ENCODE measurements at places on chromosomes 5 and 9. TPM values are rescaled to one million over a fixed set of nuclear protein-coding genes. Genes with fewer than 3 reads are reported as not detected.
A peak's percentile ranks its signal among the peaks of the same experiment; 100 is the strongest.

DNA sequence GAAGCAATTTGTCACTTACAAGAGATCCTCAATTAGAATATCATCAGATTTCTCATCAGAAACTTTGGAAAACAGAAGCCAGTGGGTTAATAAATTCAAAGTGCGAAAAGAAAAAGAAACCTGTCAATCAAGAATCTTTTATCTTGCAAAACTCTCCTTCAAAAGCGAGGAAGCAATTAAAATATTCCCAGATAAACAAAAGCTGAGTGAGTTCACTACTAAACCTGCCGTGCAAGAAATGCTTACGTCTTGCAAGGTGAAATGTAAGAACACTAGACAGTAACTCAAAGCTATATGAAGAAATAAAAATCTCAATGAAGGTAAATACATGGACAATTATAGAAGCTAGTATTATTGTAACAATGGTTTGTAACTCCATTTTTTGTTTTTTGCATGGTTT is 62.8 kb upstream of the IL33 start:
- no peaks in the 10 kb centered on the region for H3K27me3 ChIP-seq
- no peak for DNase-seq
- H3K4me1 ChIP-seq = no peaks in the 10 kb centered on the region
- H3K4me3 ChIP-seq = no peak overlapping the region
- no peak overlapping the region for H3K27ac ChIP-seq

Gene ANKDD1B
- total RNA-seq = 10.1 TPM

DNA sequence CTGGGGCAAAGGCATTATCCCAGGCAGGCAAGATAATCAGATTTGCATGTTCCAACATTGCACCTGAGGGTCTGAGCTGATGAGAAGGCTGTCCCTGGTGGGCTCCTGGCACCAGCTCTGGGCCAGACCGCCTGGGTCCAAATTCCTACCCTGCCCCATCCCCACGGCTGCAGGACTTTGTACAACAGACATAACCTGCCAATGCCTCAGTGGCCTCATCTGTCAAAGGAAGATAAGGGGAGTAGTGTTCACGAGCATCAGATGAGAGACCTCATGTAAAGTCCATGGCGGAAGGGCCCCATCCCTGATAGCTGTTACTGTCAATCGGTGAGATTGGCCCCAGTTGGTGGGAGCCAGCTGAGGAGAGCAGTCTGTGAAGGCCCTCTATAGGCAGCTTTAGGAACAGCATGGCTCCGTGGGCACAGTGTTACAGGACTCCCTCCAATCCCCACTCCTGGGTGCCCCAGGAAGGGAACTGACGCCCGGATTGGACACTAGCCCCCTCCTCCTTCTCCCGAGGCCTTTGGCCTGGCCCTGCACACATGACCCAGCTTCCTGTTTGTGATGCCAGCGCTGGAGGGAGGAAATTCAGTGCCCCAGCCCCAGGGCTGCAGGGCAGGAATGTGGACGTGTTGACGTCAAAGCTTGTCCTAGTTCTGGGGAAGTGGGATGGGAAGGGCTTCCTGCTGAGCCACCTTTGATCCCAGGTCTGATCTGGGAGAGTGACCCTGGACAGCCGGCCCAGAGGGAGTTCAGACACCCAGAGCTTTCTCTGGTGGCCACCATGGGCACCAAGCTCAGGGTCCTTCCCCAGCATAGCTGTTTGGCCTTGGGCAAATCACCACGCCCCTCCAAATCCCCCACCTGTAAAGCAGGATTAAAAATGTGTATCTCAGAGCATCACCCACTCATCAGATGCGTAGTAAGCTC is 56.2 kb downstream of the DUSP1 start:
- no peaks in the 10 kb centered on the region for H3K36me3 ChIP-seq
- H3K27me3 ChIP-seq = peaks cover 9% of the 10 kb centered on the region
- peak overlapping the region; percentile 52 for H3K27ac ChIP-seq
- DNase-seq = peak; percentile 78
- H3K4me1 ChIP-seq = peaks cover 5% of the 10 kb centered on the region

GRCh38 chr5:137842296-137842695 is 25.4 kb upstream of the MYOT start:
- H3K27me3 ChIP-seq = no peaks in the 10 kb centered on the region
- H3K4me3 ChIP-seq = no peak overlapping the region
- no peaks in the 10 kb centered on the region for H3K4me1 ChIP-seq
- no peaks in the 10 kb centered on the region for H3K36me3 ChIP-seq
- no peak for DNase-seq

DNA sequence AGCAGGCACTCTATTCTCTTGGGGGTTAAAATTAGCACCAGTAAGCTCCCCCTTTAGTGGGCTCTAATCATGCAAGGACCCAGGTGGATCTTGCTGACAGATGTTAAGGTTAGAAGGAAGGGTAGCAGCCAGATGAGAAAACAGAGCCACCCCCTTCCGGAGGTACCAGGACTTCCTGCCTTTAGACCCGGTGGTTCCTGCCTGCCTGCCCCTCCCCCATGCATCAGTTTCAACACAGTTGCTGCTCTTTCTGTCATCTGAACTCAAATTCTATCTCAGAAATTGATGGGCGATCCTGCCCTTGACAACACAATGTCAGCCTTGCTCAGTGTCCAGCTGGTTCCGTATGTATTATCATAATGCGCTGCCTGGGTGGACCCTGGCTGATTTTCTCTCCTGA is 287.3 kb downstream of the EBF1 start:
- no peak overlapping the region for H3K4me3 ChIP-seq
- no peaks in the 10 kb centered on the region for H3K27me3 ChIP-seq
- no peaks in the 10 kb centered on the region for H3K36me3 ChIP-seq
- H3K27ac ChIP-seq = no peak overlapping the region

GRCh38 chr9:112315331-112316257 is 17.8 kb downstream of the PTBP3 start:
- peaks cover 3% of the 10 kb centered on the region for H3K4me1 ChIP-seq
- no peak for DNase-seq
- no peak overlapping the region for H3K4me3 ChIP-seq

Gene PCDHGA9
- 4.6 TPM for total RNA-seq

GRCh38 chr5:177334781-177335700 is 16.4 kb downstream of the LMAN2 start:
- no peaks in the 10 kb centered on the region for H3K4me1 ChIP-seq
- DNase-seq = no peak
- no peak overlapping the region for H3K27ac ChIP-seq
- H3K27me3 ChIP-seq = no peaks in the 10 kb centered on the region
